NCI-H1436 treated with DMSO at 0.1 percent for 48 hours (cell line): ENCODE measurements at places on chromosomes 11 and 22.

DNA sequence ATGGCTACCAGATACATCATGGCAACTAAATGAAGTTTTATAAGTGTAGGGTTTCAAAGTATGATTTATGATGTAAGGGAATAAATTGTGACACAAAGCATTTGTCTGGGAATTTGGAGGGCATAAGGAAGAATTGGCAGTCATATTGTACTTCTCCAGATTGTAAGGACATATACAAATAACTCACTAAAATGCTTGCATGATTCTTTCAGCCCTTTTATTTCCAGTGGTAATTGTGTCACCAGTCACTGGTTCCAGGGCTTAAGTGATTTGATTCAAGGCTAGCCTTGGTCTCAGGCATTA, 299.4 kb upstream of the ANO5 start:
- no peak for DNase-seq

- no peak for DNase-seq
Observed at GRCh38 chr11:68904248-68904847, 657 bp downstream of the IGHMBP2 start.

- no peak for DNase-seq
Observed at GRCh38 chr11:15507592-15507991, 392.9 kb downstream of the INSC start.

- no peak for DNase-seq
Observed at GRCh38 chr11:102920118-102920684, 35.3 kb downstream of the MMP13 start.

- no peak for DNase-seq
Observed at GRCh38 chr11:93513772-93514171, 29.4 kb downstream of the SMCO4 start.

GRCh38 chr11:46202149-46202548, 75.3 kb upstream of the CREB3L1 start:
- no peak for DNase-seq

DNA sequence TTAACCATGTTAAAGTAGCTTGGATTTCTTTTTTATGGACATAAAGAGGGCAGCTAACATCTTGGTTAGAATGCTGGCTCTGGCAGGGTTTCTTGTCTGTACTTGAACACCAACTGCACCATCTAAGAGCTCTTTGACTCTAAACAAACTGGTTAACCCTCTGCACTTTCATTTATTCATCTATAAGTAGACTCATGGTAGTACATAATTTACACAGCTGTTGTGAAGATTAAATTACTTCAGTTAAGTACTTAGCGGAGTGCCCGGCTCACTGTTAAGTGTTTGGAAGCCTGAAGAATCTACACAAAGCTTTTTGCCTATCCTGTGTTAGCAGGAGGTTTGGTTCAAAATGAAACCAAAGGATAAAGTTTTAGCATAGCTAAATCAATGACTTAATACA, 846.2 kb upstream of the API5 start:
- no peak for DNase-seq

GRCh38 chr11:92297567-92298553, 73.2 kb downstream of the FAT3 start:
- no peak for DNase-seq

GRCh38 chr22:30253205-30253852, 6.8 kb upstream of the LIF start:
- DNase-seq: no peak

DNA sequence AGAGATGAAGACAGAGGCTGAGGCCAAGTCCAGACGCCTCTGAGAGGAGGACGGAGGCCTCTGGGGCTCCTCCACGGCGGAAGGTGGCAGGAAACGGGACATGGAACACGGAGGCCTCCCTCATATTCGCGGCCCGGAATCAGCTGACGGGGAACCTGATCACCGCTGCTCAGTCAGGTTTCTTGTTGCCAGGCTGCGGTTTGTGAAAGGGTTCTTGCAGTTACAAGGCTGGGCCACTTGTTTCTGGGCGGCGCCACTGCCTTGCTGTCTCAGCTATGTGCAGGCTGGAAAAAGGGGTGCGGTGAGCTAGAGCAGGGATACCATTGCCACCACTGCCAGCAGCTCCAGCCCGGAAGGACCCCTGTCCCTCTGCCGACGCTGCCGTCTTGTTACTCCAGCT, 10.0 kb upstream of the MMP1 start:
- no peak for DNase-seq

DNA sequence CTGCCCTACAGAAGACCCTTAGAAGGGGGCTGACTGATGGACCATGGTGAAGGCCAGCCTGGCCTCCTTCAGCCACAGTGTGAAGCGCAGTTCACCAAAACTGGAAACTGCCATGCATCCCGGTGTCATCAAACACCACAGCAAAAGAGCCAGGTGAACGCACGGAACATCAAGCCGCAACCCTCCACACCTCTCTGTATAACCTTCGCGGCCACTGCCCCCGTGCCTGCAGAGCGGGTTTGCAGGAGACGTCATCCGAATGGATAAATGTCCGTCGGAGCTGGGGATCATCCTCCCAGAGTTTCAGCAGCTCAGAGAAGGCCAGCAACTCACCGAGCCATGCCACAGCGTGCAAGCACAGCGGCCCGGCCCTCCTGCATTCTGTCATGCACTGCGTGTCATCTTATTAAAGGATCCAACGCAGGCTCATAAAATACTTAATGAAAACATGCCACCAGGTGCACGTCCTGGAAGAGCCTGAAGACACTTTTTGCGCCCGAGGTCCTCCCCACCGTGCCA, 309.9 kb downstream of the BRD1 start:
- DNase-seq: no peak

DNA sequence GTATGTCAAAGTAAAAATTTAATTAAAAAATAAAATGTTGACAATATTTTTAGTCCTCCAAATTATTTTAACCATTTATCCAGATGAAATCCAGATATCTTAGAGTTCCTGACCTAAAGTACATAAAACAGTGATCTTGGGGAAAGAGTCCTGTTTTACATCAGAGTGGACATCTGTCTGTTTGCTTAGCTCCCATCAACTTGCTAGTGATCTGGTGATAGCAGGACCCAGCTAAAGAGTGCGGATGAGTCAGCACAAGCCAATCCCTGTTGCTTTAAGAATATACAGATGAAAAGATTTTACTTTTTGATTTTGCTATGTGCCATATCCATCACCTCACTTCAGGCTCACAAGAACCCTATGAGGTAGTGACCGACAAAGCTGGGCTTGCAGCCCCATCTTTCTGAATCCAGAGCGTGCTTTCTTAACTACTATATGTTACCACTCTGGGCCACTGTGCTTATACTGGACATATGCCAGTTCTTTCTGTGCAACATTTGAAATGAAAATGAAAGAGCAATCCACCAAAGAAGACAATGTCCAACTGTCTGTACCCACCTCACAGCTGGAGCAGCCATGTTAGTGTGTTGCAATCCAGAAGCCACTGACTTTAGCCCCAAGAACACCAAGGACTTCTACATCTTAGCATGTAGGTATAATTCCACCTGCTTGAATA, 167.6 kb upstream of the SESN3 start:
- no peak for DNase-seq

DNA sequence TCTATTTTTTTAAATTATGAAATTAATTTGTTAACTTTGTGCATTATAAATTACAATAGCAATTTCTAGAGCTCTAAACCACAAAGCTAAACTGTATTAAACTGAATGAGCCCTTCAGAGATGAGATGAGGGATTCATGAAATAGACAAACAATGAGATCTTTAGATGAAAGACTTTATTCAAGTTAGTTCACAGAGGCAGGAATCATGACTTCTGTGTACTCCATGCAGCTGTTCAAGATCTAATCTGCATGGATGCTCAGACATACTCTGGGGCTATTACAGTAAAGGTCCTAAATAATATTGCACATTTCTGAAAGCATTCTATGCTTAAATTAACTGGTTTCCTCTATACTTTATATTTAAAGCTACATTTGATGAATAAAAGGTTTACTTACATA, 122.7 kb downstream of the FCHSD2 start:
- DNase-seq: no peak

DNA sequence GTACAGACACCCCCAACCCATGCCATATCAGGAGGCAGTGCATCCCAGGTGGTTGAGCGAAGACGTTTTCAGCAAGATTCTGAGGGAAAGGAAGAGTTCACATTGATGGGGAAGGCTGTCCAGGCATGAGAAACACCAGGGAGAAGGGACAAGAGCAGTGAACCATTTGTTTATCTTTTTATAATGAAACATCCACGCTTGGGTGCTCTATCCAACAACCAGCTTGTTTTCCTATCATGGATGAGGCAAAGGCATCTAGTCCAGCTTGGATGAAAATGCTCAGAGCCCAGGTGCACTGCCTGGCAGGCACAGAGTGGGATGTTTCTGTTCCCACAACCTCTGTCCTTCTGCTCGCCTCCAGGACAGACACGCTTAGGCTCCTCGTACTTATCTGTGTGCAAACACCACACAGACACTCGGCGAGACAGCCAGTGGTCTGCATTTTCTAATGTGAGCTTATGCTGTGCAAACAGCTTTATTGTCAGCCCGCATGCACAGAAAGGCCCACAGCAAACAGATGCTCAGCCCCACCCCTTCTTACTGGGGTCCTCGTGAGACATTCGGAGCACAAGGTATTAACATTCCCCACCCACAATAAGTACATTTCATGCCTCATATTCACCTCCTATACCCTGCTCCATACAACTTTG, 45.4 kb upstream of the NTM start:
- DNase-seq: no peak

GRCh38 chr22:19822301-19823117, 32.2 kb downstream of the GNB1L start:
- DNase-seq: no peak

GRCh38 chr11:83102834-83103233, 31.1 kb upstream of the RAB30 start:
- no peak for DNase-seq

DNA sequence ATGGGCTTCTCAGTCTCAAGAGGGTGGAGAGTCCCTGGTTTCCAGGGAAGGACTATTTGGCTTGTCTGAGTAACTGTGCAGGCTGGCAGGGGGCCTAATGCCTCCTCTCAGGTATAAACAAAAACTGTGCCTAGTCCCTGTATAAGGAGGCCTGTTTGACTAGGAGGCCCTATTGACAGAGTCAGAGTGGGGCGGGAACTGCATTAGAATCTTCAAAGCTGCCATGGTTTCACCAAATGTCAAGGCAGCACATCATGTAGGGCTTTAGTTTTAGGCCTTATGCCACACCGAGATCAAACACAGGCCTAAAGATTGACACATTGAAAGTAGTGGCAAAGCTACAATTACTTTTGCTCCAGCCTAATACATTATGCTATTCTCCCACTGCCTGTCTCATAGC, 611.5 kb upstream of the B3GAT1 start:
- no peak for DNase-seq

DNA sequence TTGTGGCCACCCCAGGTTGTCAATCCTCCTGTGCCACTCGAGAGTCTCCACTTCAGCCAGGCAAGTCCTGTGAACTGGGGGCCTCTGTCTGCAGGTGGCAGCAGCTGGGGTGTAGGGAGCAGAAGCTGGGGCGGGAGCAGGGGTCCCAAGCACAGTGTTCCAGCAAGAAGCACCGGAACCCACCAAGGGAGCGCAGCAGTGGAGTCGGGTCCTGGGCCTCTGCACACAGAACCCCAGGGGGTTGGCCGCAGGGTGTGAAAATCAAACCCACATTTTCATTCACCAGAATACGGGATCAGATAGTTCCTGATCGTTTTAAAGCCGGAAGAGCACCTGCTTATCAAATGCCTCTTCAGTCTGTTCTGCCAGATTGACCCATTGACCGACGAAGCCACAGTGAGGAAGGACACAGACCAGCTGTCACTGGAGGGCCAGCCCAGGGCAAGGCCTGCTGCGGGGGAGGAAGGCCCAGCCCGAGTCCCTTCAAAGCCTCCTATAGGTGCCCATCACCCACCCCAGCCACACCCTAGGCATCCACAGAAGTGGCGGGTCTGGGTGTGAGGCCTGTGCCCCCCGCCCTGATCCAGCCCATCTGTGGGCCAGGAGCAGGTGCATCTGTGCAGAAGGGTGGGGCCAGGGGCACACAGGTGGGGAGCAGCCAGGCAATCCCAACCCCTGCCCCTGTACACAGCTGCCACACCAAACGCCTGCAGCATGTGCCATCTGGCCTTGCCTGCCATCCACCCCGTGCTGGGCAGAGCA, 34.1 kb downstream of the RSPH14 start:
- no peak for DNase-seq

GRCh38 chr11:10529279-10529678, 11.7 kb downstream of the RNF141 start:
- no peak for DNase-seq

GRCh38 chr22:42459287-42460063, 27.3 kb upstream of the NFAM1 start:
- no peak for DNase-seq

- no peak for DNase-seq
Observed at GRCh38 chr11:128884703-128885338, 6.3 kb upstream of the KCNJ5 start.
